ENCODE measurements at places on chromosomes 6 and 20. TPM values are rescaled to one million over a fixed set of nuclear protein-coding genes. Genes with fewer than 3 reads are reported as not detected.

GRCh38 chr6:105609375-105609991 is 206.6 kb upstream of the PREP start:
- DNase-seq, result no peak

GRCh38 chr6:36469946-36470345 is 27.1 kb downstream of the KCTD20 start:
- no peak for DNase-seq

DNA sequence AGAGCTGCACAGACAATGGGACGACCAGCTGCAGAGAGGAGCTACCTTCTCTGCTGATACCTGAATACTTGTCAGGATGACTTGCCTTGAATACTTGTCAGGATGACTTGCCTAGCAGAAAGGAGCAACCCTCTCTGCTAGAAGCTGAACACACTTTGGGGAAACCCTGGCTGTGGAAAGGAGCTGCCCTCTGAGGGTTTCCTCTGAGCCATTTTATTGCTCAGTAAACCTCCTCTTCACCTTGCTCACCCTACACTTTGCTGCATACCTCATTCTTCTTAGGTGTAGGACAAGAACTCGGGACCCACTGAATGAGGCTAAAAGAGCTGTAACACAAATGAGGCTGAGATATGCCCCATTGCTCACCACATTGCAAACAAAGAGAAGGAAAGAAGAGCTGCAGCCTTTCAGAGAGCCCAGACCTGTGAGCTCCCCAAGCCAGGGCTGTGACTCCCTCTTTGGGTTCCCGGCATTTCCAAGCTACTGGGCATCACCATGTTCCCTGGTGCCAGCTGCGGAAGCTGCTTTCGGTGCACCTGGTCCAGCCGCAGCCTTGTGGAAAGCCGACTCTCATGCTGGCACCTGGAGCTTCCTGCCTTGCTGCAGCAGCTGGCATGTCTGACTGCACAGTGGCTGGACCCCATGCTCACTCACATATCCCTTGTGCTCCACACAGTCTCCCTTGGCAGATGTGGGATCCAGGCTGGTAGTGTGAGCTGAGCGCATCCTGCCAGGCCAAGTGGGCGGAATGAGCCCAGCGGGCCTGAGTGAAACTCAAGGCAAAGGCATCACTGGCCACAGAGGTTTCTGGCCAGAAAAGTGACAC is 106.7 kb upstream of the AHI1 start:
- no peak for DNase-seq

DNA sequence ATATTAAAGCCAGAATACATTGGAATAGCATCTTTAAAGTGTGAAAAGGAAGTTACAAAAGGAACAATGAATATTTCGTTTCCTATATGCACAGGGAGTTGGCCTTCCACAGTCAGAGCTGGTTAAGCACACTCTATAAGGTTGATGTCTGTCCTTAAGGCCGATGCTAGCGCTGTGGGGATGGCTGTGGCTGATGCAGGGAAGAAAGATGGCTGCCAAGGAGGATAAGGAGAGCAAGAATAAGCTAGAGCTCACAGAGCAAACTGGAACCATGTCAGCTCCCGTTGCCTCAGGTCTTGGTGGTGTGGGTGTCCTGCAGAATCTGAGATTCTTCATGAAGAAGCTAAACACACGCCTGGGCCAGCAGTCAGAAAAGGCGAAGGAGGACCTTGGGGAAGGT is 20.8 kb upstream of the STX11 start:
- DNase-seq, result no peak

Gene BNIP5
- not detected for total RNA-seq

Data from fibroblast of the aortic adventitia (primary cell).